ENCODE measurements at places on chromosomes 6 and 20.

GRCh38 chr6:136499370-136499769, 50.9 kb downstream of the MAP7 start:
- DNase-seq: no peak

DNA sequence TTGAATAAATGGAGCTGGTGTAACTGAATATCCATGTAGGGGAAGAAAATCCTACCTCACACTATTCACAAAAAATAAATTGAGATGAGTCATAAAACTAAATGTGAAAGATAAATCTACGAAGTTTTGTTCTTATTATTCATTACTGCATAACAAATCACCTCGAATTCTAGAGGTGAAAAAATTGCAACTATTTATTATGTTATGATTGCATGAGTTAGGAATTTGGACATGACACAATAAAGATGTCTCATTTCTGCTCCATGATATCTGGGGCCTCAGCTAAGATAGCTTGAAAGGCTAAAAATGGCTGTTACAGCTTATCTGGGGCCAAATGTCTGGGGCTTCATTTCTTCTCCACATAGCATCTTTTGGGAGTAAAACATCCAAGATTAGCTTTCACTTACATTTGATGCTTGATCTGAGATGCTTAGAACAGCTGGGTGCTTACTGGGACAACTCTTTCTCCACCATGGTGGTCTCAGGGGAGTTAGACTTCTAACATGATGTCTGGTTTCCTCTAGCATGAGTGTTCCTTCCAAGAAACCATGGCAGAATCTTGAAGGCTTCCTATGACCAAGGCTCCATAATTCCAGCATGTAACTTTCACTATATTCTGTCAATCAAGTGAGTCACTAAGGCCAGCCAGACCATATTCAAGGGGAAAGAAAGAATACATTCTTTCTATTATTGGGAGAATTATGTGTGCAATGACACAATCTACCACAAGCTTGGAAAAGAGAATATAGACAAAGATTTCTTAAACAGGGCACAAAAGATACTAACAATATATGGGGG, 30.1 kb downstream of the OR2B6 start:
- no peak for DNase-seq

DNA sequence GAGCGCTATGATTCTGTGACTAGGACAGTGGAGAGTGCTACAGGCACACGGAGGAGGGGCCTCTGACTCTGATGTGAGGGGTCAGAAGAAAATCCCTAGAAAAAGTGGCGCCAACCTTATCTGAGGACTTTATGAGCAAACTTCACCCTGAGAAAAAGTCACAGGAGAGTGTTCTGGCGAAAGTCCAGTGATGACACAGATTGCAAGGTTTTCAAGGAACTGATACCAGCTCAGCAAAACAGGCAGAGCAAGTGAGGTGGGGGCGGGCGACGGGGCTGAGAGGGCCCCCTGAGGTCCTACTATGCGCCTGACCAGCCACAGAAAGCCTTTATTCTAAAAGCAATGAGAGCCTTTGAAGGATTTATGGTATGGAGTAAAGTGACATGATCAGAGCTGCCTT, 73.3 kb downstream of the SLC22A23 start:
- no peak for DNase-seq

GRCh38 chr6:69917834-69918233, 51.5 kb downstream of the COL19A1 start:
- DNase-seq: no peak

DNA sequence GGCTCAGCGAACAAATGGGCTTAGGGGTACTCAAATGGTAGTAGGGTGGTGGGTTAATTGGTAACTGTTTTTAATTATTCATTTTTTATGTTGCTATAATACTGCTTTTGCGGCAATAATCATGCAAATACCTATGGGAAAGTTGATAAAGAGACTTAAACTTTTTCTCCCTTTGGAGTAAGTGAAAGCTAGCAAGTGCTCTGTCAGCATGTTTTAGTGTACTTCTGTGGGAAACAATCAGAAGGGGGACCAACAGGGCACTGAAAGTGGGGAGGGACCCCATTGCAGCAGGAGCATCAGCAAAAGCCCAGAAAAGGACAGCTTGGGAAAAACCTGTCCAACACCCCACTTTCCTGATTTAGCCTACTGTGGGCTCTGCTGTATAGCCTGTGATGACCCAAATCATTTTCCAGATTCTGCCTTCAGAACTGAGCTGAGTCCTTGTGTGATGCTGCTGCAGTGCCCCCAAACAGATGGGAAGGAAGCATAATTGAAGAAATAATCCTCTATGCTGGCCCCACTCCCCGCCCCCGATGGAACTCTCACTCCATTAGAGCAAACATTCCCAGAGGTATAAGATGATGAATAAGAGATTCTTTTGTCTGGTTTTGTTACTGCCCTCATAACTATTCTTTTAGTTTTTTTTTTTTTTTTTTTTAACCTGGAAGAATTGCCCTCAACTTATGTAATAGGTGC, 322.8 kb downstream of the CD83 start:
- DNase-seq: no peak

GRCh38 chr6:42702200-42702599, 20.2 kb downstream of the PRPH2 start:
- DNase-seq: no peak

DNA sequence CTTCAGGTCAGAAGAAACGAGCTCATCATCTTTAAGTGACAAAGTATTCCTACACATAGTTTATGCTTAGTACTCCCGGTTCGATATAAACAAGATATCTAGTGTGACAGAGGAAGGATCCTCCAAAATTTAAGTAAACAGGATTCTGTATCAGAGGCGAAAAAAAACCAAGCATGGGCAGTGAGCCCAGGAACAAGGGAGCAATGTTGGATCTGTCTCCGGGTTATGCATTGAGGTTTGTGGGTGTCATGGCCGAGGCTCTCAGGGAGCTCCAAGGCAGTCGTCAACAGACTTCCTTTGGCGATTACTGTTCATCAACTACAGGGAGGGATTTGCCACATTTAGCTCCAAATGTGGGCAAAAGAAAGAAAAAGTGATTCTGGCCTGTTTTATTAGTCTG, 319.5 kb downstream of the CBLN4 start:
- no peak for DNase-seq

GRCh38 chr6:150897400-150897943, 32.0 kb downstream of the MTHFD1L start:
- DNase-seq: no peak

GRCh38 chr6:107542192-107542668, 52.3 kb downstream of the SOBP start:
- DNase-seq: no peak

GRCh38 chr20:37233548-37234253, 27.9 kb downstream of the GHRH start:
- DNase-seq: no peak

GRCh38 chr6:30914854-30915590, 984 bp downstream of the VARS2 start:
- no peak for DNase-seq

DNA sequence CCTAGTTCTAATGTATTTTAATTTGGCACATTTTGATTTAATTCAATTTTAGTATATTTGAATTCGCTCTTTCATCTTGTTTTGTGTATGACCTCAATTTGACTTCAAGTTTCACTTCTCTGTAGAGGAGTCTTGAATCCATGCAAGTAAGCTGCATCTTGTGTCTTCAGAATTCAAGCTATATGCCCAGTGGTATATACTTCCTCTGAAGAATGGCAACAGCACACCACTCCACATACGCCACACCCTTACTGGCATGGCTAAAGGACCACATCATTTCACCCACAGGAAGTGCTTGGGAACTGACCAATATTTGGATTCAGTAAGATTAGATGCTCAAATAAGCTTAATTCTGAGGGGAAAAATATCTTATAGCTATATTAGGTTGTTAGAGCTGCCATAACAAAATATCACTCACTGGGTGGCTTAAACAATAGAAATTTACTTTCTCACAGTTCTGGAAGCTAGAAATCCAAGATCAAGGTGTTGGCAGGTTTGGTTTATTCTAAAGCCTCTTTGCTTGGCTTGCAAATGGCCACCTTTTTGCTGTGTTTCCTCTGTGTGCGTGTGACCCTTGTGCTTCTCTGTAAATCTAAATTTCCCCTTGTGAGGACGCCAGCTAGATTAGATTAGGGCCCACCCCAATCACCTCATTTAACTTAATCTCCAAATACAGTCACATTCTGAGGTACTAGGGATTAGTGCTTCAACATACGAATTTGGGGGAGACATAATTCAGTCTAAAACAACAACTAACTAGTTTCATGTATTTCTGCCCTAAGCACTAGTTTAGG, 2.8 kb upstream of the ASF1A start:
- no peak for DNase-seq

DNA sequence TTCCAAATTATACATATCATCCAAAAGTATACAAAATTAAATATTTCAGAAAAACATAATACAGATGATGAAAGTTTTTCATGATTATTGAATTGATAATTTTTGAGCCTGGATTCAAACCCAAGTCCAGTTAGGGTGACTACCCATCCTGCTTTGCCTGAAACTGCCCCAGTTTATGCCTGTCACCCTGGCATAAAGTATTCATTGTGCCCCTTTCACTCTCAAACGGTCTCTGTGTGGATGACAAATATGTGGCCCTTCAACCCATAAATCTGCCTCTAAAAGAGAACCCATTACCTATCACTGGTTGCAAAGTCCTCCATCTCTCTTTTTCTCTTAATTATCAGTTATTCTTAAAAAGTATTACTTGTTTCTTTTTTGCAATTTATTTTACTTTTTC, 553.7 kb upstream of the JARID2 start:
- no peak for DNase-seq

GRCh38 chr6:161091151-161091550, 99.6 kb downstream of the MAP3K4 start:
- no peak for DNase-seq

DNA sequence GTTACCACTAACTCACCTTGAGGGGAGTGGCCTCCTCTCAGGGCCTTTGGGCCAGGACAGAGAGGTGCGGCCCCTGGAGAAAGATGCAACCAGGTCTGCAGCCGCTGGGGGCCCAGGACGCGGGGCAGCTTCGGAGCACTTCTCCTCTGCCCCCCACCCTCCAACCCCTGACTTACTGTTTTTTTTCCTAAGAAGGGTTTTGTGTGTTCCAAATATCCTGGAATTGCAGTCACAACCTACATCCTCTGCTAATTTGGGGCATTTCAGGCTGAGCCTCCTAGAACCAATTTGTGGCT, 1.7 kb downstream of the LINC00237 start:
- DNase-seq: no peak

- no peak for DNase-seq
These were observed 3.3 kb upstream of the RSPO3 start for GRCh38 chr6:127115084-127115655.

- DNase-seq: no peak
These were observed 13.8 kb upstream of the SIRT5 start for GRCh38 chr6:13560651-13561044.

DNA sequence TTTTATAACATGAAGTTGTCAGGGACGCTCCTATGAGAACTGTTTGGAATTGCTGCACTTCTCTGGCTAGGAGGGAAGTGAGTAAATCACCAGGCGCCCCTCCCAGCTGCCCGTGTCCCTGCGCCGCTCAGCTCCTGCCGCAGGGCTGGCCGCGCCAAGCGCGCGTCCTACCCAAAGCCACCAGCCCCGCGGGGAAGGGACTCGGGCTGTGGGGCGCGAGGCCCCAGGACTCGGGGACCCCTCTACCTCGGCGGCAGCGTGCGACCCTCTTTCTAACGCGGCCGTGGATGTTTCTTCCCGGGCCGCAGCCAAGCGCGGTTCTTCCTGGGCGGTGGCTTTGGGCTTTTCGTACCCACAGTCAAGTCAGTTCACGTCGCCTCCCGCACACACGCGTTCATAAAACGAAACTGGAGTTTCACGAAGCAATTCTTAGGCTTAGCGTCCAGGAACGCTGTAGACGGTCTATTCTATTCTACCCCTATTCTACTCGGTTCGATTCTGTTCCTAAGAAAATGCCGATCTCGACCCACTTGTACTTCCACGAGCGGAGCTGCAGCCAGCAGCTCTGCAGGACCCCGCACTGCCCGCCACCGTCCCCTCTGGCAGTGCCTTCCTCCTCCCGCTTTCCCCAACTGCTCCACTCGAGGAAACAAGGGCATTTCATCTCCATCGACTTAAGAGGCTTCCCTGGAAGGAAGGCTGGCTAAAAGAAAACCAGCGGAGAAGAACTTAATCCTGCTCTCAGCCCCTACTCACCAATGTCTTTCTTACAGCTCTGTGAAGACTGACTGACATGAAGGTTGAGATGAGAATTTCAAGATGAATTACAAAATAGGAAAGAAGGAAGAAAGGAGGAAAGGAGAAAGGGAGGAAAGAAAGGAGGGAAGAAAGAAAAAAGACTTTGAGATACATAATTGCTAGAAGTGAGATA, 15.4 kb downstream of the FOXC1 start:
- DNase-seq: no peak

DNA sequence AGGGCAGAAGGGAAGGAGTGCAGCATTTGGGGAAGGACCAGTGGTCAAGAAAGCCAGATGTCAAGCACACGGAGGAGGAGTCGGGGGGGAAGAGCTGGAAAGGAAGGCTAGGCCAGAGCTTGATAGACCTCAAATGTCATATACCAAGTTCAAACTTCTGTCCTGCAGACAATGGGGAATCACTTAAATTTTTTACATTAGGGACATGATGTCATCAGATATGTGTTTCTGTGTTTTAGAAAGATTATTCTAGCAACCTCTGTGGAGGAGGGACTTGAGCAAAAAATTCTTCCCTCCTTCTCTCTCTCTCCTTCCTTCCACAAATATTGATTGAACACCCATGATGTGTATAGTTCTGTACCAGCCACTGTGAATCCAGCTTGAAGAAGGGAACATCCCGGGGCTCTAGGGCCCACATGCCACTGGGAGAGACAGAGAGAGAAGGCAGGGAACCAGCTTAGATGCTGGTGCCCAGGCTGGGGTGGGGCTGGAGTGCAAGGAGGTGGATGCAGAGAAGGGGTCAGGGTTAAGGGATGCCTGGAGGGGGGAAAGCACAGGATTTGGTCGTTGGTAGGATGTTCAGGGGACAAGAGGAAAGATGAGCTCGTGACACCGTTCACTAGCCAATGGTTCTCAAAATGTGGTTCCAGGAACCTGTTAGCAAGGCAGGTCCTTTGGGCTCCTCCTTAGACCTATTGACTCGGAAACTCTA, 19.8 kb upstream of the AAR2 start:
- DNase-seq: no peak

DNA sequence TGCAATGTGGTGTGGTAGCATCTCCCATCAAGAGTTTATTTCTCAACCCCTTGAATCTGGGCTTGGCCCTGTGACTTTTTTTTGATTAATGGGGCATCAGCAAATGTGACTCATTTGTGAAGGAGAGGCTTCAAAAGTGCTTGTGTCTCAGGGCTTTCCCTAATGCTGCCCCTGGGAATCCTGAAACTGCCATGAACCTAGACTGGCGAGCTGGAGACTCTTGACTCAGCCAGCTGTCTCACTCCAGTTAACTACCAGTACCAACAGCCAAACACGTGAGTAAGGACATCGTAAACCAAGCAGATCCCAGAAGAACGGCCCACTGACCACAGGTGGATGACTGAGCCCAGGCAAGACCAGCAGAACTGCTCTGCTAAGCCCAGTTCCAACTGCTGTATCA, 72.8 kb upstream of the ADTRP start:
- no peak for DNase-seq

GRCh38 chr20:39259010-39259803, 297.1 kb downstream of the DHX35 start:
- DNase-seq: no peak

Measured in stimulated activated CD4-positive, alpha-beta T cell treated with anti-CD3 and anti-CD28 coated beads, Interleukin-15, amount 100 ng/mL, for 1 hour (primary cell).